ENCODE measurements at places on chromosomes 6 and 20.

DNA sequence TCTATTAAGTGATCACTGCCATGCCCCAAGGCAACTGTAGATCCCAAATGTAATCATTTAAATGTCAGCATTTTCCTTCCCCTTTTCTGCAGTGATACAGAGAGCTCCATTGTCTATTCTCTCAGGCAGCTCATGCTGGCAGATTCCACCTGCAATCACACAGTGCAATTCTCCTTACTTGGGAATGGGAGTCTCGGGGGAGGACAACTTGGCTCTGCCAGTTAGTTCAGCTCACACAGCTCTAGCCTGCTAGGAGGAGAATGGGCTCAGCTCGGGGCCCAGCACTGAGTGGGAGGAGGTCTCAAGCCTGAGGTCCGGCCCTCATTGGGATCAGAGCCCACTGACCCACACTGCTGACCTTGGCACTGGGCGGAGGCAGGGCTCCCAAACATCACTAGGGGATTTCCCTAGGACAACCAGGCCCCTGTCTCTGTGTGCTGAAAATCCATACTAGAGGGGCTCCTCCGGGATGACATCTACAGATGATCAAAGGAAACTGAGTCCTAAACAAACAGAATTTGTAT, 109.2 kb upstream of the ASF1A start:
- no peaks in the 10 kb centered on the region for H3K27me3 ChIP-seq
- DNase-seq = no peak
- H3K36me3 ChIP-seq = peaks cover 2% of the 10 kb centered on the region
- no peaks in the 10 kb centered on the region for H3K4me1 ChIP-seq
- no peak overlapping the region for H3K4me3 ChIP-seq
- no peak overlapping the region for H3K27ac ChIP-seq

DNA sequence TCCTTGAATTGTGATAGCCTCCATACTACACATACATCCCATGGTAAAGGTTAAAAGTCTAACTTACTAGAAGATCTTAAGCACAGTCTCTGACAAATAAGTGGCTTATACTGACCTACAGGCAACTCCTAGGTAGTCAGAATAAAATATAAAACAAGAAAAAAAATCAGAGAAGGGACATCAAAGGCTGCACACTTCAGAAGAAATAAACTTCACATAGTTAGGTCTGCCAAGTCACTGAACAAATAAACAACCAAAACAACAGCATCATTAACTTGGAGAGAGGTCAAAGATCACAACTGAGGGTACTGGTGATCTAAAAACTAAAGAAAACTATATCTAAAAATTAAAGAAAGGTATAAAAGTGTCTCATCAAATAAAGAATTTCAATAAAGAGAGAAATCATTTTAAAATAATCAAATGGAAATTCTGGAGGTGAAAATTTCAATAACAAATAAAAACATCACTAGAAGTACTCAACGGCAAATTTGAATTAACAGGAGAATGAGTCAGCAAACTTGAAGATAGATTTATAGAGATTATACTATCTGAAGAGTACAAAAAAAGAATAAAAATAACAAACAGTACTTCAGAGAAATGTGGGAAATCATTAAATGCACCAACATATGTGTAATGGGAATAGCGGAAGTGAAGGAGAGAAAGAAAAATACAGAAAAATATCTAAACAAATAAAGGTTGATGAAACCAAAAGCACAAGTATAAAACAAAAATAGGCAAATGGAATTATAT, 88.0 kb upstream of the UST start:
- no peaks in the 10 kb centered on the region for H3K27me3 ChIP-seq
- H3K27ac ChIP-seq = no peak overlapping the region
- peaks cover 1% of the 10 kb centered on the region for H3K4me1 ChIP-seq
- H3K36me3 ChIP-seq = no peaks in the 10 kb centered on the region
- no peak overlapping the region for H3K4me3 ChIP-seq
- no peak for DNase-seq

DNA sequence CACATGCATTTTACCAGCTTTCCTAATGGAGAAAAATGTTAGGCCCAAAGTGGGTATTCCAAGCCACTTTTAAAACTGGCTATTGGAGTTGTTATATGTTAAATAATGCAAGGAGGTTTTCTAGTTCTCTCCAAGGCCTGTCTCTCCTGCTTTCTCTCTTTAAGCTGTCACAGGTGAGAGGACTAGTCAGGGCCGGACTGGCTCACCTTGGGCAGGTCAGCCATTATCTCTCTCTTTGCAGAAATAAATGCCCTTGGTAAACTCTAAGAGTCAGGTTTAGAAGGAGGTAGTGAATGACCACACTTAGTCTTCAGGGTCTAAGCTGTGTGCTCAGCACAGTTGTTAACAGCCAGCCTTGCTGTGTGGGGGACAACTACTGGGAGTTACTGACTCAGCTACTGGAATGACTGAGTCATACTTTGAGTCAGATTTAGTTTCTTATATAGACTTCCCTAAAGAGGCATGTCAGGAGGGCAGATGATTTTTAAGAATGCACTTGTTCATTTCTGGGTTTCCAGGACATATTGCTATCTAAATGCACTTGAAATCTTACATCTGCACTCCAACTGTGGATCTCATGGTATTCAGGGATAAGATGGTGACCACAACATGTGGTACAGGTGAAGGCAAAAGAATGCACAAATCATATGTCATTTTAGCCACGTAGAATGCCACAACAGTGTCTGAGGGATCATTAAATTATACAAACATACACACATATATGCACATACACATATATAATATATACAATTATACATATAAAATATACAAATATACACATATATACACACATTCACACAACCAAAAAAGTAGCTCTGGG, 719.4 kb downstream of the EPM2A start:
- H3K27ac ChIP-seq = no peak overlapping the region
- no peak overlapping the region for H3K4me3 ChIP-seq
- peak; percentile 52 for DNase-seq

- no peak overlapping the region for H3K27ac ChIP-seq
- H3K27me3 ChIP-seq = no peaks in the 10 kb centered on the region
- no peak overlapping the region for H3K4me3 ChIP-seq
- DNase-seq = no peak
- no peaks in the 10 kb centered on the region for H3K36me3 ChIP-seq
These were observed 23.1 kb upstream of the ZMYND8 start for GRCh38 chr20:47379433-47380150.

DNA sequence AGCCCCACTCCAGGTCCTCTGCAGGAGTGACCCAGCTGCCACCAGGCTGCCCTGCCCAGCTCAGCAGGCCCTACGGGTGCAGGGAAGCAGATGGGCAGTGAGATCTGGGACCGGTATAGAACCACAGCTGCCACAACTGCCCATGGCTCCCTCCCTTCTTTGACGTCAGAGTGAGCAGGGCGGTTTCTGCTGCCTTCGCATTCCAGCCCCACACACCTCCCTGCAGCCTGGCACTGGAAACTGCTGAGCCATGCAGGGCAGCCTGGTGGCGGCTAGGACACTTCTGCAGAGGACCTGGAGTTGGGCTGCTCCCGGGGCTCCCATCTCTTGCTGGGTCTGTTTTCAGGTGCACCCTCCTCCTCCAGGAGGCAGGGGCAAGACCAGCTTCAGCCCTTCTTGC, 101.6 kb upstream of the CD93 start:
- H3K27ac ChIP-seq = no peak overlapping the region
- no peaks in the 10 kb centered on the region for H3K4me1 ChIP-seq
- no peak overlapping the region for H3K4me3 ChIP-seq
- no peaks in the 10 kb centered on the region for H3K36me3 ChIP-seq
- no peaks in the 10 kb centered on the region for H3K27me3 ChIP-seq

GRCh38 chr20:35523298-35523888, 6.1 kb downstream of the C20orf173 start:
- H3K4me1 ChIP-seq = no peaks in the 10 kb centered on the region
- H3K4me3 ChIP-seq = no peak overlapping the region
- H3K27ac ChIP-seq = no peak overlapping the region
- H3K36me3 ChIP-seq = no peaks in the 10 kb centered on the region
- no peaks in the 10 kb centered on the region for H3K27me3 ChIP-seq

DNA sequence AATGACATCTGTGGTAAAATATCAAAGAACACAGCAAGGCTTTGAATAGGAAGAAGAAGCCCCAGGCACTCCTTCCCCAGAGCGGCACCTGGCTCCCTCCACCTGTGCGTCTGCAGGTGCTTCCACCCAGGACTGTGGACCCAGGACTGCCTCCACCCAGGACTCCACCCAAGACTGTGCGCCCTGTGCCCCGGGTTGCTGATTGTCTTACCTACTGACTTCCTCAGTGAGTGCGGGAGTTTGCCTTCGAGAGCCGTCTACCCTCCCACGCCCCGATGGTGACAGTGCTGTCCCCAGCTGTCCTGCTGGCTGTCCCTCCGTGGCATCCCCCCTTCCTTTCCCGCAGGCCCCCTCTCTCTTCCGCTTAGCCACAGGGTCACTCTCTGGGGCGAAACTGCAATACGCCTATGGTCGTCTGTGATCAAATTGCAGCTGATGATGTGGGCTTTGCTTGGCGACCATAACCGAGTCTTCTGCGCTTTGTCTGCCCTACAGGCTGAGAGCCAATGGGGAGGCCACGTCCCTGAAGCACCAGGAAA, 52.1 kb downstream of the IRF4 start:
- H3K27me3 ChIP-seq = no peaks in the 10 kb centered on the region
- H3K4me1 ChIP-seq = no peaks in the 10 kb centered on the region
- no peak overlapping the region for H3K4me3 ChIP-seq
- DNase-seq = no peak
- no peaks in the 10 kb centered on the region for H3K36me3 ChIP-seq
- no peak overlapping the region for H3K27ac ChIP-seq

- no peaks in the 10 kb centered on the region for H3K4me1 ChIP-seq
- H3K27ac ChIP-seq = no peak overlapping the region
- no peak for DNase-seq
- H3K4me3 ChIP-seq = peak overlapping the region; percentile 73
These were observed 70.4 kb downstream of the SOX4 start for GRCh38 chr6:21663966-21664313.

GRCh38 chr6:134451529-134451928, 133.6 kb upstream of the SGK1 start:
- no peaks in the 10 kb centered on the region for H3K4me1 ChIP-seq

DNA sequence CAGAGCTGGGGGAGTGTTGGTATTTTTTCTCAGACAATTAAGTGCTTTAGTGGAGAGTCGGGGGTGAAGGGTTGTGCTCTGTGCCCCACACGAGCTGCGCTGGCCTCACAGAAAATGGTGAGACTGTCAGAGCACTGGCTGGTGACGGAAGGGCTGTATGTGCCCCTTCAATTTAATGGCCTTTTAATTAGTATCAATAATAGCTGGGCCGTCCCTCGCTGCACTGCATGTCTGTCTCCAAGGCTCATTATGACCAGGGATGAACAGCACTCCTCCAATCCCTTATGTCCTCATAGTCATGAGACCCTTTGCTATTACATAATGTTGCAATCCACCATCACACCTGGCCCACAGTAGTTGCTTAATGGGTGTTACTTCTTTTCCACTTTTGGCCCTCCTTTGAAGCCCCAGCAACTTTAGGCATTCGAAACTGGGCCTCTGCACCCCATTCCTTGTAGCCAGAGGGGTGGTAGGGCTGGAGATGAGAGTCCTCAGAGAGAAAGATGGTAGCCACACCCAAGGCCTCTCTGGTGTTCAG, 9.5 kb upstream of the RALY start:
- no peaks in the 10 kb centered on the region for H3K4me1 ChIP-seq
- no peaks in the 10 kb centered on the region for H3K27me3 ChIP-seq
- H3K4me3 ChIP-seq = no peak overlapping the region
- no peaks in the 10 kb centered on the region for H3K36me3 ChIP-seq
- no peak overlapping the region for H3K27ac ChIP-seq

- no peak overlapping the region for H3K4me3 ChIP-seq
- no peaks in the 10 kb centered on the region for H3K36me3 ChIP-seq
- no peaks in the 10 kb centered on the region for H3K4me1 ChIP-seq
- no peak overlapping the region for H3K27ac ChIP-seq
These were observed 85.4 kb upstream of the NNAT start for GRCh38 chr20:37435607-37436006.

- H3K27ac ChIP-seq = no peak overlapping the region
- DNase-seq = peak; percentile 59
- no peaks in the 10 kb centered on the region for H3K27me3 ChIP-seq
- H3K36me3 ChIP-seq = peaks cover 6% of the 10 kb centered on the region
- H3K4me3 ChIP-seq = no peak overlapping the region
These were observed 20.2 kb downstream of the RIPK1 start for GRCh38 chr6:3088446-3088845.

DNA sequence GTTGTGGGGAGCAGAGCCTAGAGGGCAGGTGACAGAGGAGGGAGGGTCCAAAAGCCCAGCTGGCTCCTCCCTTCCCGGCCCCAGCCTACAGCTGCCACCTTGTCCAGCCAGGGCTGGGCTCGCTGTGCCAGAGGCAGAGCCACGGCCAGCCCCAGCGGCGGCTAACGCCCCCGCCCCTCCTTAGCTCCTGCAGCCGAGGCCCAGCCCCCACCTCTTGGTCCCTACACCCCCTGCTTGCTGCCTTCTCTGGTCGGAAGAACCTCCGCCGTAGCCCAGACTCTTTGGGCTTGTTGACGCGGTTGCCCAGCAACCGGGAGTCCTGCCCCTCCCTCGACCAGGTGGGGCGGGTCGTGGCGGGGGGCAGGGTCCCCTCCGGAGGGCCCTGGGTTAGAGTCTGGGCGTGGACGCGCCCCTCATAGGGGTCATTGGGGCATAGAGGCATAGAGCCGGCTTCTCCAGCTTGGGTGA, 521 bp upstream of the LKAAEAR1 start:
- DNase-seq = no peak
- H3K36me3 ChIP-seq = no peaks in the 10 kb centered on the region
- no peak overlapping the region for H3K4me3 ChIP-seq
- H3K27ac ChIP-seq = no peak overlapping the region
- no peaks in the 10 kb centered on the region for H3K4me1 ChIP-seq

DNA sequence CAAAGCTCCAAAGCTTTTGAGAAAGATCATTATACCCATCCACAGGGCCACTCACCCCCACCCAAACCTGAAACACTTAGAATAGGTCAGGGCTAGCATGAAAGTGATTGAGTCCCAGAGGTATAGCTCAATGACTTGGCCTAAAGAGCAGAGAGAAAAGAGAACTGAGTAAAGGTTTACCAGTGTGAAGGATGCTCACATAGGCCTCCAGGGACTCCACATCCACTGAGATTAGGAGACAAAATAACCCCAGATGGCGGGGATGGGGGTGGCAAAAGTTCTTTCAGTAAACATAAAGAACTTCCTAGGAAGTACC, 12.2 kb downstream of the SAYSD1 start:
- no peak overlapping the region for H3K4me3 ChIP-seq

- peak; percentile 36 for DNase-seq
- H3K27me3 ChIP-seq = no peaks in the 10 kb centered on the region
- H3K4me1 ChIP-seq = no peaks in the 10 kb centered on the region
- H3K36me3 ChIP-seq = no peaks in the 10 kb centered on the region
These were observed 39.7 kb downstream of the ZC3H12D start for GRCh38 chr6:149445095-149445466.

- no peaks in the 10 kb centered on the region for H3K4me1 ChIP-seq
- no peak overlapping the region for H3K27ac ChIP-seq
- H3K27me3 ChIP-seq = no peaks in the 10 kb centered on the region
- no peaks in the 10 kb centered on the region for H3K36me3 ChIP-seq
- no peak for DNase-seq
These were observed 44.0 kb downstream of the BCAS4 start for GRCh38 chr20:50838707-50839385.

Data from aorta (tissue), 5 donors.